ENCODE measurements at places on chromosomes 11 and 22.

GRCh38 chr11:118054712-118055640 is 21.9 kb upstream of the TMPRSS4 start:
- no peak for DNase-seq

DNA sequence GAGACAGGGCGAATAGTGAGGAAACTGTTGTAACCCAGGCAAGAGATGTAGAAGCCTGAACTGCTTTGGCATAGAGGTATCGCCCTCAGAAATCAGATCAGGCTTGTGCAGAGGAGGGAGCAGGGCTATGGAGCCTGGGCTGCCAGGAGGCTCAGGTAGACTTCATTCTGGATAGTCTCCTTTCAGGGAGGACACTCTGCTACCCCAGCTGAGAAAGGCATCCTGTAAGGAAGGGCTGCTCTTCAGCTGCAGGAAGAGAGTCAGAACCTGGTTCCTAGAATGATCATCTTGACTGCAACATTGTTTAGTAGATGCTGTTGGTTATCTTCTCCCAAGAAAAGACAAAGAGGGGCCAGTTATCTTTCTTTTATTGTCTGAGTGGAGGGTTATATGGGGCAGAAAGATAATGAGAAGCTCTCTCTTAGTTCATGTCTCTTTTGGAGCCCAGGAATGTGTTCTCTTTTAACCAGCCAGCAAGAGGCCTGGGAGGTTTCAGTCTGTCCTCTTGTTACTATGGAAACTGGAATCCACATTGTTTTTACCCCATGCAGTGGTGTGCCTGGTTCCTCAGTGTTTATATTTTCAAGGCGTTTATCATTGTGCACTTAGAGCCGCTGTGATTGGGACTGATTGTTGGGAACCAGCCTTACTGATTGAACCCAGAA is 95.7 kb downstream of the STIM1 start:
- DNase-seq = peak; percentile 83

- peak; percentile 89 for DNase-seq
These were observed 1.4 kb downstream of the MDK start for GRCh38 chr11:46382646-46383403.

- DNase-seq = no peak
These were observed 815.8 kb downstream of the METTL15 start for GRCh38 chr11:28924004-28924403.

DNA sequence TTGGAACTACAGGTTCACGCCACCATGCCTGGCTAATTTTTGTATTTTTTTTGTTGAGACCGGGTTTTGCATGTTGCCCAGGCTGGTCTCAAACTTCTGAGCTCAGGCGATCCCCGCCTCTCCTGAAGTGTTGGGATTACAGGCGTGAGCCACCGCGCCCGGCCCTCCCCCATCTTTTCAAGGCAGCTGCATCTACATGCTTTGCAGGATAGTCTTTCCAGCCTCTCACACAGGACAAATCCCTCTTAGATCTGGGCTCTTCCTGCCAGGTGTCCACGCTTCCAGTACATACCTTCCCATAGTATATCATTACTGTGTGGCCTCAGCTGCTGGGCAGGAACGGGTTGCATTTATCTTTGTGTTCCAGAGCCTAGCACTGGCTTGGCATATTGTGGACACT is 49.7 kb downstream of the C11orf96 start:
- DNase-seq = no peak

- DNase-seq = peak; percentile 67
These were observed 673 bp upstream of the MYO7A start for GRCh38 chr11:77127235-77127911.

DNA sequence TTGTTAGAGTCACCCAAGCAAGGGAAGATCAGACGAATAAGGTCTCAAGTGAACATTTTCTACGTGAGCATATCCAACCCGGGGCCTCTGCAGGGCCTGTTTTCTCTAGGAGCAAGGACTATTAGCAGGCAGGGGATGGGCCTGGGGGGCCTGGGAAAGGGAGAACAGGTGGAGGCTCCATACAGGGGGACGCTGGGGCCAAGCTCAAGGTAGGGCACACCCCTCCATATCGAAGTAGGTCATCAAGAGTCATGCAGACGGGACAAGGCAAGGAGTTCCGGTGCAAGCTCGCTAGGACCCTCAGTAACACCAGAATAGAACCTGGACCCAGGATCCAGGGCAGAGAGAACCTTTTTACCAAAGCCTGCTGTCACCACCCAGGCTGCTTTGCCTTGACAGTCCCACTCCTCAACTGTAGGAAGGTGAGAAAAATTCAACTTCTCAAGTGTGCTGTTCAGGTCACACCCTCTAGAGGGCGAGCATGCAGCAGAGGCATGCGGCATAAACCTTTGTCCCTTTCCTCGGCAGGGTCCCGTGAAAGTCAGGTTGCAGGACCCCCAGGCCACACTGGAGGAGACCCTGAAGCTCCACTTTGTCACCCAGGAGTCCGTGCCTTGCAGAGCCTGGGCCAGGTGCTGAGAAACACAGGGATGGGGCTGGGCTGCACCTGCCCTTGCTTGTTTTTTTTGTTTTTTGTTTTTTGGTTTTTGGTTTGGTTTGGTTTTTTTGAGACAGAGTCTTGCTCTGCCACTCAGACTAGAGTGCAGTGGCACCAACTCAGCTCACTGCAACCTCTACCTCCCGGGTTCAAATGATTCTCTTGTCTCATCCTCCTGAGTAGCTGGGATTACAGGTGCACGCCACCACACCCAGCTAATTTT is 8.6 kb upstream of the APOBEC3B start:
- DNase-seq = peak; percentile 88
